ENCODE measurements at places on chromosomes 7 and 10.

GRCh38 chr10:17648243-17649035 lies 4.5 kb downstream of the STAM start:
- no peak for DNase-seq

DNA sequence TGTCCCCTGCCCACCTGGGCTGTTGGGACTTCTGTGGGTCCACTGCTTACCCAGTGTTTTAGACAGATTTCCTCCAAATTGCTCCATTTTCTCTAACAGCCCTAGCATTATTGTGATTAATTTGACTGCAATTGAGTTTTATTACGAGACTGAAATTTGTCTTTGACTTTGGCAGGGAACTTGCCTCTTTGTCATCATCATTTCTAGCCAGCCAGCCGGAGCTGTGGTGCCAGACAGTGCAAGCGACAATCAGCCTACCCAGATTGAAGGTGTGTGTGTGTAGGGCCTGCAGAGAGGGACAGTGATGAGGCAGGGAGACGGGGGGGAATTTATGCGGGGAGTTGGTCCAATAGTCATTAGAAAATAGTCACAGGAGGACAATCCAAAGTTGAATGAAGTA lies 743.0 kb downstream of the NRG3 start:
- DNase-seq = no peak

- DNase-seq = no peak
These were observed 69.4 kb downstream of the CYCS start for GRCh38 chr7:25055520-25056220.

- DNase-seq = peak; percentile 74
These were observed 55.6 kb upstream of the DLX6 start for GRCh38 chr7:96949766-96950165.

GRCh38 chr7:36784991-36785940 lies 61.0 kb upstream of the AOAH start:
- no peak for DNase-seq

DNA sequence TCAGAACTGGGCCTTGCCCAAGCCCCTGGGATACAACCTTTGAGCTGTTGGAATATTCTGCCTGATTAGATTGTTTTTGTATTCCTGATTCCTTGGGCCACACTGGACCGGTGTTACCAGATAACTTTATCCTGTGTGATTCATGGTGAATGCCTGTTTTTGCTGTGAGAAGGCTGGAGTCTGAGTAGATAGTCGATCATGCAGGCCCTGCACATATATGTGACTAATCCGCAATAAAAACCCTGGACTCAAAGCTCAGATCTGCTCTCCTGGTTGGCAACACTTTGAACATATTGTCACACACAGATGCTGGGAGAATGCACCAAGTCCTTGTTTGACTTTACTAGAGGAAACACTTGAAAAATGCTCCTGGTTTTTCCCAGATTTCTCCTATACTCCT lies 183.9 kb upstream of the MBL2 start:
- DNase-seq = no peak

- no peak for DNase-seq
These were observed 34.6 kb upstream of the SLC35G1 start for GRCh38 chr10:93859049-93859655.

DNA sequence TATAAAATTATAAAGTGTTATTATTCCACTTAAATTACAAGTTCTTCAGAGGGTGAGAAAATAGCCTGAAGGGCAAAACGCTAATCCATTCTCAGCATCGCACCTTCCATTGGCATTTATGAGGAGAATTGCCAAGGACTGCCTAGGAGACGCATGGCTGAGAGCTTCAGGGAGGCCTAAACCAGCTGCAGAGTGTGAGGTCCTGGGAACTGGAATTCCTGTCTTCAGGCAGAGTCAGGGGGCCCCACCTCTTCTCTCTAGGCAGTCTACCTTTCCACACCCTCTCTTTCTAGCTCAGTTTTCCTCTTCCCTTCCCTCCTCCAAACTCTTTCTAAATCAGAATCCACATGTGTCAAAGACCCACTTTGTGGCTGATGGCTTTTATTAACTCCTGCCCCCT lies 35.3 kb downstream of the LRRC72 start:
- no peak for DNase-seq

GRCh38 chr10:48672596-48673265 lies 11.9 kb upstream of the WDFY4 start:
- DNase-seq = no peak

GRCh38 chr7:35495377-35495776 lies 199.6 kb downstream of the HERPUD2 start:
- no peak for DNase-seq

DNA sequence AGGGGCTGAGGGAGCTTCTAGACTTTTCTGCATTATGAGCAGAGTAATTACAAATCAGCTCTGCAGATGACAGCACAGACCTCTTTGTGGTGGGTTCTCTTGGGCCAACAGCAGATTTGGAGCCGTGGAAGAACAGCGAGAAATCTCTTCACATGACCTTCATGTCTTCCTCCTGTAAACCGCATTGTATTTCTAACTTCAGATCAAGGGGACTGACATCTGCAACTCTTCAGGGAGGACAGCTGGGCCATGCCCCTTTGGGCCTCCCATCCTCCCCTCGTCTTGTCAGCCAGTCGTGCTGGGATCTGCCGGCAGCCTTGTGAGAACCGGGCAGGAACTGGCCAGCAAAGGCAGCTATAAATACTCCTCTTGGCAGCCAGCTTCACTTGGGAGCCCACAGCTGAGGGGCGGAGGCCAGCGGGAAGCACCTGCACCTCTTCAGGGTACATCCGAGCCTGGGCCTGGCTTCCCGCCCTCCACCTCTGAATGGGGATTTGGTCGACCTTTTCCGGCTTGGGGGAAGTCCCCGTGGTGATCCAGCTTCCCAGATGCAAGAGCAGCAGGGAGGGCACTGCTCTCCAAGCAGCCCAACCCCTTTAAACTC lies 54.7 kb downstream of the STEAP1B start:
- peak; percentile 98 for DNase-seq

GRCh38 chr10:132158823-132159222 lies 27.9 kb upstream of the DPYSL4 start:
- DNase-seq = no peak

GRCh38 chr7:94142281-94142680 lies 138.1 kb upstream of the BET1 start:
- DNase-seq = no peak

DNA sequence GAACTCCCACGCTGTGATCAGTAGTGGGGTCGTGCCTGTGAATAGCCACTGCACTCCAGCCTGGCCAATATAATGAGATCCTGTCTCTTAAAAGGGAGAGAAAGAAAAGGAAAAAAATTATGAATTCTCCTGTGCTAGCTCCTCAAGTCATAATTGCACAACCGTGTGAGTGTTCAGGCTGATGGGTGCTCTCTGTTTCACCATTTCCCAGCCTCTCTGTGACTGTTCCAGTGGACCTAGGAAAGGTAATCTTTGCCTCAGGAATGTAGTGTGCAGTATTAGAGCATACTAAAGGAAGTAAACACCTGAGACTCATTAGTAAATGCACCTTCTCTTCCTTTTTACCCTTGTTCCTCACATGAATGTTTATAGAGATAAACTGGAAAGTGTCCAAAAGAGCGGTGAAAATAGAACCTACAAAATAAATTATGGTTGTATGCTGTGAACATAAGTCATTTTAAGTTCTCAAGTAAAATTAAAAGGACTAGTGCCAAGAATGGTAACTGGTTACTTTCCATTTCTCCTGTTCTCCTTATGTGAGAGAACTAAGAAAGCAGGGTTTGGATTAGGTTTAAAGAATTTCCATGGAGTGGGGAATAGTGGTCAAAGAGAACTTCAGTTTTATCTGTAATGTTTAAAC lies 42.7 kb downstream of the INPP5F start:
- DNase-seq = no peak

DNA sequence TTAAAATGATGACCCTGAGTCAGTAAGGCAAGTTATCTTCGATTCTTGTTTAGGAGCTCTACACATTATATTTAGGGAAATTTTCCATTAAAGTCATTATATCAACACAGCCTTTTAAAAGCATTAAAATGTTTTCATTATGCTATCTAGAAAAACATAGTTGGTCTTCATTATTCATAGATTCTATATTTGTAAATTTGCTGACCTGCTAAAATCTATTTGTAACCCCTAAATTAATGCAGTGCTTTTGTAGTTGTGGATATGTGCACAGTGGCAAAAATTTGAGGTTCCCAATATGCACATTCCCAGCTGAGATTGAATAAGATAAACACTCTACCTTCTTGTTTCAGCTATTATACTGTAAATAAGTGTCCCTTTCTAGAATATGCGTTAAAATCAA lies 81.1 kb downstream of the KIF20B start:
- DNase-seq = no peak

- DNase-seq = no peak
These were observed 7.1 kb upstream of the UNCX start for GRCh38 chr7:1225441-1226185.

DNA sequence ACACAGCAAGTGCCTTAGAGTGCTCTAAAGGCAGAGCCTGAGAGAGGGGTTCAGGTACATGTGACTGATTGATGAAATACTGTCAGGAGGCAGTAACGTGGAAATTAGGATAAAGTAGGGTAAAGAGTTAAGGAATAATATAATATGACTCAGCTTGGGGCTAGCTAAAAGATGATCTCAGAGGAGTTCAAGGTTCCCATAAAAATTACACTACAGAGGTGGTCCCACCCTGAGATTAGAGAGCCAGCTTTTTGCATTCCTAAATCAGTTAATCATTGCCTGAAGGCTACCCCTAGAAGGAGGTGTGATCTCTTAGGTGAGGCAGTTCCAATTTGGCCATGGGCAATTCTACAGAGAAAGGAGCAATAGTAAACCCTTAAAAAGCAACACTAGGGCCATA lies 5.8 kb downstream of the LIPJ start:
- no peak for DNase-seq

Measured in DMS153 (cell line).